GM10248 (cell line): ENCODE measurements at places on chromosomes 12 and 14.

DNA sequence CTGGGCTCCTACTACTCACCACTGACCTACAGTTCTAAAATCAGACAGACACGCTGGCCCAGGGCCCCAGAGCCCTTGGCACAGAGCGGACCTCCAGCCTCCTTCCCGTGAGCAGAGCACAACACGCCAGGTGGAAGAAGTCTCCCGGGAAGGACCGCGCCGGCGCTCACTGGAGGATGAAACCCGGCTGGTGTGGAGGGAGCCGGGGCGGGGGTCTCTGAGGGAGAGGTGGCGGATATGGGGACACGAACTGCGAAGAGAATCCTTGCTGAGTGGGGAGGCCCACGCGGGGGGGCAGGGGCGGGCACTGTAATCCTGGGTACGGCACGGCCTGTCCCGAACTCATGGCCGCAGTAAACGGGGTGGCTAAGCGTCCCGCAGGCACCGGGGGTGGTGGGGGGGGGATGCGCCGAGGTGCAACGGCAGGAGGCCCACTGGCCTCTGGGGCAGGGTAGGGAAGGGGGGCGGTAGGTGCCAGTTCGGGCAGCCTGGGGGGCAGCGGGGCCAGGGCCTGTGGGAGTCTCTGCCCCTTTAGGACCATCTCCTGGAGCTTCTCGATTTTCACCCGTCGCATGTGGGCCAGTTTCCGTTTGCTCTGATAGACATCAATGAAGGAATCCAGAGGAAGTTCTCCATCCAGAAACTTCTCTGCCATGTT, 28.8 kb downstream of the VPS37B start:
- no peak for DNase-seq

DNA sequence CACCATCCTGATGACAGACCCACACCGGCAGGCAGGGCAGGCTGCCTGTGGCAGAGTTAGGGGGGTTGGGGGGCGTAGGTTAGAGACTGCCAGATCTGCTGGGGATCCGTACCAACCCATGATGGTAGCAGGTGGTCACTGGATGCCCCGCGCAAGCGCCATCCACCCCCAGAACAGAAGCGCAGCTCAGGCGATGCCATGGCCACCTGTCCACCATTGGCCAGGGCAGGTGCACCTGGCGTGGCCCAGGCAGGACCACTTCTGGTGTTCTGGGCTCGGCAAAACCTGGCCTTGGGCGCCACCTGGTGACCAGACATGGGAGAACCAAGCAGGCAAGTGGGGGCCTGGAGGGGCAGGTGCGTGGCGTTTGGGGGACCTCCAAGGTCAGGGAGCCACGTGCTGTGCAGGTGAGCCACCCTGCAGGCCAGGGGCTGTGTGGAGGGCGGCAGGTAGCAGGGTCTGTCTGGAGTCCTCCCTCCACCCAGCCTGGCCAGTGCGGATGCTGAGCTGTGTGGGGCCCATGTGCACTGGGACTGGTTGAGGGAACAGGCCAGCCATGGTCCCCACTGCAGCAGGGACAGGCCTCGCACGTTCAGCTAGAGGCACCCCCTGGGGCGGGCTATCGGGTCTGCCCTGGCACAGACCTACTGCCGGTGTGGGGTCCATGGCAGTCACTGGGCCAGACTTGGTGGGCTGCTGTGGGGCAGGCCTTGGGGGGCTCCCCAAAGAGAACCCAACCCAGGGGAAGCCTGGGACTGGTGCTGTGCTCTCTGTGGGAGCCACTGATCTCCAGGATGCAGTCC, 15.6 kb downstream of the BAG5 start:
- peak; percentile 91 for DNase-seq

DNA sequence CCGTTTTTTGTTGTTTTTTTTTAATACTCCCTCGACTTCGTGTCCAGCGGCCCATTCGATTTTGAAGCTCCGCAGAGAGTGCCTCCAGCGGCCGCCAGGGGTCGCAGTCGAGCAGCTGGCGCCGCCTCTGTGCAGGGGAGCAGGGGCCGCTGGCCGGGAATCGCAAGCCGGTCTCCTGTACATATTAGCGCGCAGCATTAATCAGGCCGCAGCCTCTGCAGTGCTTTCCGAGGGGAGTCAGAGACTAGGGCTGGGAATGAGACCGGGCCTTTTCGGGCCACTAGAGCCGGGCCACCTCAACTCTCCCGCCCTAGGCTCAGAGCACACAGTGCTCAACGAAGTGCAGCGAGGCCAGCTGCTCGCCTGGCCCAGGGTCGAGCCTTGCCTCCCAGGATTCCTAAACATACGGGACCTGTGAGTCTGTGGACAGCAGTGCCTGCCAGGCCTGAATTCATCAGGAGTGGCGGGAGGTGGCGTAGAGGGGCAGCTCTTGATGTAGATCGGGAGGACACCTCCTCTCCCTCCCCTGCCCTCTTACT, 81.8 kb downstream of the EMP1 start:
- peak; percentile 79 for DNase-seq

GRCh38 chr12:27112871-27113270, 30.5 kb upstream of the C12orf71 start:
- no peak for DNase-seq

- no peak for DNase-seq
These were observed 32.7 kb downstream of the FOS start for GRCh38 chr14:75311356-75311755.

GRCh38 chr12:19483727-19484126, 44.4 kb downstream of the AEBP2 start:
- DNase-seq = no peak

DNA sequence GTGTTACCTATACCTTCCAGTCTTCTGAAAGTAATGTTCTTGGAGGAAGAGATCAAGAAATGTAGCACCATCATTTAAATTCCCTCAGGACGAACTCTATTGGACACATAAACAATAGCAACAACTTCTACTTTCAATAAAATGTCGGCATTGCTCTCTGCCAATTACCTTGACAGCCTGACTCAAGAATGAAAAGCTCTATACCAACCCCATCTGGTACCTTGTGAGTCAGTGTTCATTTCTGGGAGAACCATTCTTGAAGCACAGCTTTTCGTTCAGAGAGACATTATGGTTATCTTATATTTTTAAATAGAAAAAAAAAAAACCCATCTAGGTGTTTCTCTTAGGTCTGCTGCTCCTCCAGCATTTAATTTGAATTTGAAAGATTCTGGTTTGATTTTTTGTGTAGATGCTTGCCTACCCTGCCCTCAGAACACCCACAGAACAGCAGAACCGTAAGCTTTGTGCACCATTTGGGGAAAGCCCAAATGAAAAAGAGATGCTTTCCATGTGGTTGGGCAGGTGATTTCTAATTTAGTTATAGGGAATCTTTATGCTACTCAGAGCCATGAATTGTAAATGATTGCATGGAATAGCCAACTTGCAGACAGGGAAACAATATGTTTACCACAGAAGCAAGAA, 156.0 kb downstream of the SAMD4A start:
- DNase-seq = peak; percentile 29

DNA sequence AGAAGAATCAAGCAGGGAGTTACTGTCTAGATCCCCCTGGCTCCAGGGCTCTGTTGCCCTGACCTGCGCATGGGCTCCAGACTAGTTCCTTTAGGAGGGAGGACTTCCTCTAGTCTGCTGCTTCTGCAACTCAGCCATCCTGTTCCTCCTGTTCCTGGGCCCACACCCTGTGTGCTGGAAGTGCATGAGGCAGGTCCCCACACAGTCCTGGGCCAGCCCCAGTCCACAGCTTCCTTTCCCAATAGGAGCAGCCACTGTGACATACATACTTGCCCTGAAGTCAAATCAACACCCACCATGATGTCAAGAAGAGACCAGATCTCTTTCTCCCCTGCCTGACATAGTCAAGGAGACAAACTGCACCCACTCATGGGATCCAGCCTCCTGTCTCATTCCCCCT, 1.3 kb downstream of the SDR9C7 start:
- no peak for DNase-seq

- no peak for DNase-seq
These were observed 183.8 kb upstream of the CNTN1 start for GRCh38 chr12:40508421-40508820.

GRCh38 chr12:52949413-52950331, 754 bp downstream of the KRT18 start:
- DNase-seq = no peak

- DNase-seq = no peak
These were observed 56.1 kb upstream of the DDX11 start for GRCh38 chr12:31017535-31017934.

DNA sequence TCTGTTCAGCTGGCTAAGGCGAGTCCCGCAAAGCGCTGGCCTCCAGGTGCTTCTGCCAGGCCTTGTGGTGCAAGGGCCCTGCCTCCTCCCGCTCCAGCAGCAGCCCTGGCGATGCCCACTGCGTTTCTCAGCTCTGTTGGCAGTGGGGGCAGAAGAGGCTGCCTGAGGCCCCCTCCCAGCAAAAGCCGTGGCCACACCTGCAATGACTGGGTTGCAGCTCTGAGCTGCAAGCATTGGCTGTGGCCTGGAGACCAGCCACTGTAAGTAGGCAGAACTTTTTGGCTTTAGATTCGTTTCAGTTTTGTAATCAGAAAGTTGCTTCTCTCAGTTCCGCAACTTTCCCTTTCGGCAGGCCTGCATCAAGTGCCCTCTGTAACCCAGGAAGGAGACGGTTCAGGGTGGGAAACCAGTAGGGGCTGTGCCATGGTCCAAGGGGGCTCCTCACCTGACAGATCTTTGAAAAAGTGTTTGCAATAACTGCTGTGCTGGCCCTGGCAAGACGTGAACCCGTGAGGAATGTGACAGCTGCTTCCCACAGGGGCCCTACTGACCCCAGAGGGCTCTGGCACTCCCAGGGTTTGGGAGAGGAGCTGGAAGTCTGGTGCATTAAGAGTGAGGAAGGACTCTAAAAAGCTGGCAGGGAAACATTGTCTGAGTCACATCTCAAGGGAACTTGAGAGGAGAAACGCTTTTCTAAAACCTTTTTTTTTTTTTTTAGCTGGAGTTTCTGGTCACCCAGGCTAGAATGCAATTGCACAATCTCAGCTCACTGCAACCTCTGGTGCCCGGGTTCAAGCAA, 54.5 kb upstream of the MAX start:
- peak; percentile 74 for DNase-seq

GRCh38 chr12:27644158-27644845, 51.9 kb upstream of the REP15 start:
- DNase-seq = no peak

GRCh38 chr14:93861836-93862235, 65.3 kb upstream of the FAM181A start:
- DNase-seq = no peak

GRCh38 chr12:106446419-106447092, 89.0 kb downstream of the POLR3B start:
- no peak for DNase-seq

- DNase-seq = no peak
These were observed 19.8 kb downstream of the PDE6H start for GRCh38 chr12:14992673-14993072.
